ENCODE measurements at places on chromosomes 13 and 19.
A peak's percentile ranks its signal among the peaks of the same experiment; 100 is the strongest.

DNA sequence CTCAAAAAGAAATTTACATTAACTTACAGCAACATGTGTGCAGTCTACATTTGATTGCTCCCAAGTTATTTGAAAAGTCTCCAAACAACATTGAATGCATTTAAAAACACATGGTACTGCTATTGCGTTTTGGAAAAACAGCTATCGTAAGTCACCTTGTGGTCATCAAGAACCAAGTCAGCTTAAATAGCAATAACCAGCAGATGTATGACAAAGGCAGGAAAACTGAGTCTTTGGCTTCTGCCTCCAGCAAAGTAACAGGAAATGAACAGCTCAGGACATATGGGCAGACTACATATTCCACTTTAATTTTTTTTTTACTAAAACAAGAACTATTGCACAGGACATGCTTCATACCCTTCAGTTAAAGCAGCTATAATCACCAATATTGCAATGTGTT is 580.6 kb upstream of the SPRY2 start:
- no peak for DNase-seq

GRCh38 chr19:34274827-34275625 is 20.7 kb downstream of the GARRE1 start:
- no peak for DNase-seq

DNA sequence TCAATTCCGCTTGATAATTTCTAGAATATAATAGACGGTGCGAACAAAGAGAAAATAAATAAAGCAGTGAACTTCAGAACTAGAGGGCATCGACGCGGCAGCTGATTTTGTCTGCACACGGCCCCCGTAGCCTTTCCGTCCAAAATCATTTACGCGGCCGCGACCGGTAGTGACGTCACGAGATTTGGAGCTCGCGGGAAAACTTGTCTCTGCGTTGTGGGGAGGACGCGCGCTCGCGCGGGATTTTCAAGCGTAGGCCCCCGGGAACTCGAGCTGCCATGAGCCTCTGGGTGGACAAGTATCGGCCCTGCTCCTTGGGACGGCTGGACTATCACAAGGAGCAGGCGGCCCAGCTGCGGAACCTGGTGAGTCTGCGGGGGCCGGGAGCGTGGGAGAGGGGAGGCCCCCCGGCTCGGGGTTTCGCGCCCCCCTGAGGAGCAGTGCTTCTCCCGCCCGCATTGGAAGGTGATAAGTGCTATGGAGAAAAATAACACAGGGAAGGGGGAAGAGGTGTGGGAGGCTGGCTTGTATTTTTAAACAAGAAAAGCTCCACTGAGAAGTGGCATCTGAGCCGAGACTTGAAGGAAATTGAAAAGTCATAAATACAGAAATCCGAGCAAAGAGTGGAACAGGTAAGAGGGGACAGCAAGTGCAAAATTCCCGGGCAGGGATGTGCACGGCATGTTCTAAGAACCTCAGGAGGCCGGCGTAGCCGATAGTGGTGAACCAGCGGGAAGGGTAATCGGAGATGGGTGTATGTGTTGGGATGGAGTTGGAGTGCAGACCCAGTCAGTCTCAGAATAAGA is at the start of gene RFC3:
TSS of gene RFC3 (plus strand) at position 249 of the 806 bp plus-strand sequence. CDS start at position 279, 30 bp downstream.
- DNase-seq, result peak; percentile 94

DNA sequence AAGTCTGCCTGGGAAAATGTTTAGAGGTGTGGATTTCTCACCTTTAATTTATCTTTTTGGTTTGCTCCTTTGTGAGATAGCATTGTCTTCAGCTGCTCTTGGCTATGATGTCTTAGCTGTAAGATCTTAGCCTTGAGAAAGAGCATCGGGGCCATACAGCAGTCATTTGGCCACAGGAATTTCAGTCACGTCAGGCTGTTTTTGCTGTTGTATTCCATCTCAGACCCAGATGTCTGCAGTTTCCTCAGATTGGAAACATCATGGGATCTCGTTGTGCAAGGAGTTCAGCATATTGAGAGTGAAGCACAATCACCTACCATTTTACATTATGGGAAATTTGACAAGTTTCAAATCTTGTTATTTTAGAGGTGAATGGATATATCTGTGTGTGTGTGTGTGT is 89.3 kb upstream of the C1QTNF9B start:
- DNase-seq, result no peak

DNA sequence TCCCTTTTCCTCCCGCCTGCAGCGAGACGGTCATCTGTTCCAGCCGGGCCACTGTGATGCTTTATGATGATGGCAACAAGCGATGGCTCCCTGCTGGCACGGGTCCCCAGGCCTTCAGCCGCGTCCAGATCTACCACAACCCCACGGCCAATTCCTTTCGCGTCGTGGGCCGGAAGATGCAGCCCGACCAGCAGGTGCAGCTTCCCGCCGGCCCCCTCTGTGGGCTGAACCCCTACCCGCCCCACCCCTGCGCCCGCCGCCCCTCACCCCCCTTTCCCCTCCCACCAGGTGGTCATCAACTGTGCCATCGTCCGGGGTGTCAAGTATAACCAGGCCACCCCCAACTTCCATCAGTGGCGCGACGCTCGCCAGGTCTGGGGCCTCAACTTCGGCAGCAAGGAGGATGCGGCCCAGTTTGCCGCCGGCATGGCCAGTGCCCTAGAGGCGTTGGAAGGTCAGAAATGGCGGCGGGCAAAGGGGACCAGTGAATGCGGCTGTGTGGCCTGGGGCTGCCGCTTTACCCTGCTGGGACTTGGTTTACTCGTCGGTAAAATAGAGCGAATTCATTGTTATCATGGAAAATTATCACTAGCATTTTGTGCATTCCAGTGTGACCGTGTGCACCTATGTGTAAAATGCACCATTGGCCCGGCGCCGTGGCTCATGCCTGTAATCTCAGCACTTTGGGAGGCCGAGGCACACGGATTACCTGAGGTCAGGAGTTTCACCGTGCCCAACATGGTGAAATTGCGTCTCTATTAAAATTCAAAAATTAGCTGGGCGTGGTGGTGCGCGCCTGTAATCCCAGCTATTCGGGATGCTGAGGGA is 10.6 kb downstream of the VASP start:
- no peak for DNase-seq

- no peak for DNase-seq
Measured at GRCh38 chr19:39943586-39943985, 9.2 kb upstream of the FCGBP start.

- DNase-seq, result no peak
Measured at GRCh38 chr19:49920624-49921363, 8.2 kb upstream of the ATF5 start.

DNA sequence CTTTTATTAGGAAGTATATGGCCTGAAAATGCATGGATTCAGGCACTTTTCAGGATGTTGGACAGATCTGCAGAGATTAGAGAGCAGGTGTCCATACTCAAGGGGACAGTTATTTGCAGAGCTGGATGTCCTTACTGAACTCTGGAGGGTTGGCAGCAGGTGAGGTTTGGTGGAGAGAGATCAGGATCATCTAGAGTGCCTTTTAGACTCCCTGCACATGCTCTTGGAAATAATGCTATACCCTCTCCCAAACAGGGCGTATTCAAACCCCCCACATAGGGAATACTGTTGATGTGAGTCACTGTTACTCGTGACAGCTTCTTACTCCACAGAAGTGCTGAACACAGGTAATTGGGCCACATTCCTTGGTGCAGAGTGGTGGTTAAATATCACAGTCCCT is 725.7 kb upstream of the SGCG start:
- DNase-seq, result no peak

DNA sequence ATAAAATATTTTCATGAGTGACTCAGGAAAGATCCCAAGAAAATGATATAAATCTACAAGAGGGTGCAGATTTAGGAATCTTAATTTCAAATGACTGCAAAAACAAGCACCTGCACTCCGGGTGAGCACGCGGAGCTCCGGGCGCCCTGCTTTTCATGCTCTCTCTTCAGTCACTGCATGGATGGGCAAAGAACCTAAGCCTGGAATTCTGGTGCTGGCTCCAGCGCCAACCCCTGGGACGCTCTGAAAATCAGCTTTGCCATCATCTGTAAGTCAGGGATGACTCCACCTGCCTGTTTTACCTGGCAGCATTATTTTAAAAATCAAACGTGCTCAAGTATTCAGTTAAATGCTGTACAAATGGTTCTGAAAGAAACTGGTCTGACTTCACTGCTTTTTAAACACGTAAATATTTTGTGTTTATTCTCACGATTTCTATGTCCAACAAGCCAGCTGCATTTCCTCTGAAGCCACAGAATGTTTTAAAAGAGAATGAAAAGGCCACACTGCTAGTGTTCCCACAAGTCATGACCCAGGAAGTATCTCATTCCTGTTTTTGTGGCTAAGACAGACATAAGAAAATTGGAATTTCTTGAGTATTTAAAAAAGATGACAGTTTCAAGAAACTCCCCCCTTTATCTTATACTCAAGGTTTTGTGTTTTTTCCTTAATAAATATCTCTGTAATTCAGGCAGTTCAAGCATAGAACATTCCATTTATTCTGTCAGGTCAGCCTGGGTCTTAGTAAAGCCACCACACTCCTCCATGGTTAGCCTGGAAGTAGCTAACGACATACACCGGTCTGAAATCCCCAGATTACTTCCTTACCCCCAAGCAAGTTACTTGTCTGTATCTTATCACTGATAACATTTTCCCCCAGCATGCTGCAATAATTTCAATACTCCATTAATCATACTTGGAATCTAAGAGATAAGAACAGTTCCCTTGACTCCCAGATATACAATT is 81.1 kb downstream of the COL4A1 start:
- DNase-seq, result no peak

DNA sequence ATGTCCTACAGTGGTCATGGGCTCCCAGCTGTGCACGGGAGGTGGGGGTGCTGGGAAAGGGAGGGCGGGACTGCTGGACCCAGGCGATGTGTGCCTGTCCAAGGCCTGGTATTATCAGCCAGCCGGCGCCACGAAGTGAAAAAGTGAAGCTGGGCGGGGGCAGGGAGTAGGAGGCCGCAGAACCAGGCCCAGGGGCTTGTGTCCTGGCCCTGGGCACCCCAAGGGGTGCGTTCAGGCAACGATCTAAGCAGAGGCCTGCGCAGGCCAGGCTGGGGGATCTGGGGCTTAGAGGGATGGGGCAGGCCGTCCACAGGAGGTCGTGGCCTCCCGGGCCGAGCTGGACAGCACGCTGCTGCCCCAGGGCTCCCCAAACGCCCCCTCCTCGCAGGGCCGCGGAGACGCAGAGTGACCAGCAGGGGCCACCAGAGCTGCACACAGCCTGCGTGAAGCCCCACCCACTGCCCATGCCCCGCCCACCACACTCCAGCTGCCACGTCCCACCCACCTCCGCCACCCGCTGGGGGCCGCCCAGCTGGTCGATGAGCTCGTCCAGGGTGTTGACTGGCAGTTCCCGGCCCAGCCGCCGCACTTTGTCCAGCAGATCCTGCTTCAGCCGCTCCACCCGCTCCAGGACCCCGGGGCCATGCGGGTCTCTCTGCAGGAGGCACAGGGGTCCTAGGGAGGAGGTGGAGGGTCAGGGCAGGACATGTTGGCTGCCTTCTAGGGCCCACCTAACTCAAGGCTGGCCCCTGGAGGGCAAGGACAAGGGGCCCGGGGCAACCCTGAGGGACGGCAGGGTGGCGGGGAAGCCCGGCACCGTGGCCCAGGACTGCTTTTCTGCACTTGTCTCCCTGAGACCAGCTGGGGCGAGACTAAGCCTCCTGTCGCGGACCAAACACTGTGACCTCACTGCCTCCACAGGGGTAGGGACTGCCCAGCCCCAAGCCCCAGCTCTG is 9.5 kb downstream of the GPX4 start:
- DNase-seq, result peak; percentile 93

Measured in activated naive CD8-positive, alpha-beta T cell treated with anti-CD3 and anti-CD28 coated beads, Interleukin-2, amount 50 U/mL, for 24 hours (primary cell).